ENCODE measurements at places on chromosomes 12 and 14.

GRCh38 chr14:76867516-76868453 is 41.6 kb downstream of the LRRC74A start:
- DNase-seq: peak; percentile 70

GRCh38 chr12:6459004-6459337 is 7.1 kb downstream of the TAPBPL start:
- no peak for DNase-seq

DNA sequence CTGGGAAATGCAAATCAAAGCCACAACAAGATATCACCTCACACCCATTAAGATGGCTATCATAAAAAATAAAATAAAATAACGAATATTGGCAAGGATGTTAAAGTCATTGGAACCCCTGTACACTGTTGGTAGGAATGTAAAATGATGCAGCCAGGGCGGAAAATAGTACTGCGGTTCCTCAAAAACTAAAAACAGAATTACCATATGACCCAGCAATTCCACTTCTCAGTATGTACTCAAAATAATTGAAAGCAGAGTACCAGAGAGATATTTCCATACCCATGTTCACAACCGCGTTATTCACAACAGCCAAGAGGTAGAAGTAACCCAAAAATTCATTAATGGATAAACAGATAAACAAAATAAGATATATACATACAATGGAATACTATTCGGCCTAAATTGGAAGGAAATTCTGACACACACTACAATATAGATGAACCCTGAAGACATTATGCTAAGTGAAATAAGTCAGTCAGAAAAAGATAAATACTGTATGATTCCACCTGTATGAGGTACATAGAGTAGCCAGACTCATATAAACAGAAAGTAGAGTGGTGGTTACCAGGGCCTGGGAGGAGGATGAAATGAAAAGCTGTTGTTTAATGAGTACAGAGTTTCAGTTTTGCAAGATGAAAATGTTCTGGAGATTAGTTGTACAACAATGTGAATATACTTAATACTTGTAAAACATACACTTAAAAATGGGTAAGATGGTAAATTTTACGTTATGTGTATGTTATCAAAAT is 84.6 kb downstream of the TXNDC16 start:
- DNase-seq: no peak

DNA sequence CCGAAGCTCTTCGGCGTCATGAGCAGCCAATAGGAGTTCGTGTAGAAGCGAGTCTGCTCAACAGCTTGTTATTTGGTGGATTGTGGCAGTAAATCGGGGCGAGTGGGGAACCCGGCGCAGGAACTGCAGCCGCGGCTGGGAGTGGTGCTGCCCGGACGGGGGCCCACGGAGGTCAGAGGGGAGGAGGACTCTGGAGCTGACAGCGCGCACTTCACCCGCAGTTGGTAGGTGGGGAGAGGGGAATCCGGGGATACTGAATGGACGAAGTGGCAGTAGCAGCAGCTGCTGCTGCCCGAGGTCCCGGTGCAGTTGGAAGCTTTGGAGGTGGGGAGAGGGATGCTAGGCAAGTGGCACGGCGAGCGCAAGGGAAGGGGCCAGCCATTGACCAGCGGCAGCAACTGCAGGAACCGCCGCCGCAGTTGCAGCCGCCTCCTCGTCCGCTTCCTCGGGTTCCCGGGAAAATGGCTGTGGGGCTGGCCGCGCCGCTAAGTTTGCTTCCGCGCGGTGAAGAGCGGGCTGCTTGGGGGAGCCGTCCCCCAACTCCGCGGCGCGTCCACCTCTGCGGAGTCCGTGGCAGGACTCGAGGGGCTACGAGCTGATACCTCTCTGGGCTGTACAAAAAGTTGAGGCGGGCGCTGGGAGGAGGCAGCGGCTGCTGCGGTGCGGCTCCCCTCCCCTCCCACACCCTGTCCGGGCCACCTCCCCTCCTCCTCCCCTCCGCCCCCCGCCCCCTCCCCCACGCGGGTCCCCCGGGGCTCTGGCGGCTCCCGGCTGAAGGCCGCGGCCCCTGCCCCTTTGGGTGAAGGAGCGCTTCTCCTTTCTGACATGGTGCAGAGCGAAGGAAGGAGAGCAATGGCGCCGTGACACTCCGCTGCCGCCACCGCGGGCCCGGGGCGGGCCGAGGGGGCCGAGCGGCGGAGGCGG is at the start of gene ARID4A:
TSS of gene ARID4A (plus strand) at position 79 of the 924 bp plus-strand sequence. CDS start 1,300 bp downstream, outside the sequence.
- peak; percentile 46 for DNase-seq

DNA sequence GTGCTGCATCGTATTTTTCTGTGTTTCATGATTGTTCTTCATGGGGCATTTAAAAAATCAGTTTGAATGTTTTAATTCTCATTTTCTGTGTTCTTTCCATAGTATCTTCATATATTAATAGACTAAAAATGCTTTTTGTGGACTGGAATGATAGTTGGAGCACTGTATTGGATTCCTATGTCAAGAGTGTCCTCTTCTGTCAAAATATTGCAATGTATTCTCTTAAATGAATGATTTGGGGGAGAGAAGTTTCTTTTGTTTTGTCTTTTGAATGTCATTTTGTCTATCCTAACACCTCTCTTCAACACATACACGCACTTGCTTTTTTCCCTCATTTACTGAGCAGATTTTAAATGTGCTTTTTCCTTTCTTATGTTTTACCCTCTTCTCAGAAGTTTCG is 4.7 kb upstream of the EIF2S3B start:
- DNase-seq: peak; percentile 3

- no peak for DNase-seq
Measured at GRCh38 chr12:62396750-62397149, 69.9 kb upstream of the MON2 start.

GRCh38 chr14:44854114-44854513 is 107.6 kb downstream of the KLHL28 start:
- no peak for DNase-seq

All from CD14-positive monocyte (primary cell).